ENCODE measurements at places on chromosomes 2 and 18.

DNA sequence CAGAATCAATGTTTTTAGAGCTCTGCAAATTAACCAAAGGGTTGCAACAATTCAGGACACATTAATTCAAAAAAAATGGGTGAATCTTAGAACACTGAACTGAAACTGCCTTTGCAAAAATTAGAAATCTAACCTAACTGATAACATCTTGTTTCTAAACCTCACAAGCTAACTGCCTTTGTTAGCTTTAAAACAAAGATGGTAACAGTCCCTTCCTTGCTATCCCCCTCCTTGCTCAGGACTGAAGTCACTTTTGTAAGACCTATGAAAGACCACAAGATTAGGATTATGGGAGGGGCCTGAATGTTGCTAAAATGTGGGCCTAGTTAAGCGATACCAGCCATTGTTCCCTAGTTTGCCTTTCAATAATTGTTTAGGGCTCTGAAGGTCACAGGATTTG lies 44.9 kb upstream of the LONRF2 start:
- DNase-seq, result no peak

GRCh38 chr2:151799886-151800292 lies 28.3 kb downstream of the ARL5A start:
- DNase-seq, result no peak

DNA sequence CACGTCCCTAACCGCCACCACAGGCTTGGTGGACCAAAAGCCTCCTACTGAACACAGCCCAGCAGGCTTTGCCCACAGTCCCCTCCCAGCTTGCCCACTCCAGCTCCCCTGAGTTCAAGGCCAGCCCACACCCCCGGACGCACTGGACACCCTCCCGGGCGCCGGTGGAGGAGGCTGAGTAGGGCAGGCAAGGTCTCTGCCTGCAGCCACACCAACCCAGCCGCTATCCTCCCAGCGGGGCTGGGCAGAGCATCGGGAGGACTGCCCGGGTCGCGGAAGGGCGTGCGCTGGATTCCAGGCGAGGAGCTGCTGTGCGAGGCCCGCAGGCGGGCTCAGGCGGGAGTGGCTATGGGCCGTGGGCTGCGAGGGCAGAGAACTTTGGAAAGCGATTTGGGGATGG lies 49.5 kb downstream of the PLEKHB2 start:
- no peak for DNase-seq

DNA sequence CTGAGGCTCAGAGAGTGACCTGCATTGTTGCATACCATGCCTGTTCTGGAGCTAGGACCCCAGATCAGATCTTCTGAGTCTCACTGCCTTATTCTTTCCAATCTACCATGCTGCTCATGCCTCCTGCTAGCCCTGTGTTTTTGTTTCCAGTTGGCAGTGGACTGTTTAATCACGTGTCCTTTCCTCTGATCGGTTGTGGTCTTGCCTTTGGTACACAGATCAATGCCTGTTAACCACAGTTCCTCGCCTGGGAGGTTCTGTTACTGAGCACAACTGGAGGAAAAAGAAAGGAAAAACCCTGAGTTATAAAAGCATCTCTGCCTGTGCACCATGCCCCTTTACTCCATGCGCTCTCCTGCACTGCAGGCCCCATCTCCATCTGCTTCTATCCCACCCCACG lies 329.1 kb downstream of the SETBP1 start:
- DNase-seq, result no peak

DNA sequence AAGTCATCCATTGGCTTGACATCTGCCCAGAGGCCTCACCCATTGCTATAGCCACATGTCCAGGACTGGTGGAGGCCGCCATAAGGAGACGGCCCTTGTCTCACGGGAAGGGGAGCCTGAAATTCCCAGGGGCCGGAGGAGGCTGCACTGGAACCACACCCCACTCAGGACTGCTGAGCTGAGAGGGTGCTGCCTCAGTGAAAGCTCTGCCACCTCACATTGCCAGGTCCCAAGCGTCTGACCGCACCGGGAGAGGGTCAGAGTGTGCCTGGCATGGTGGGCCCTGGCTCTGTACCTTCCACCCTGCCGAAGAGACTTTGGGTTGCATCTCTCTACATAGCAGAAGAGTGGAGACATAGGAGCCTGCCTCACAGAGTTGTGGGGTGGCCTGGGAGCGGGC lies 134.1 kb upstream of the GLI2 start:
- no peak for DNase-seq

DNA sequence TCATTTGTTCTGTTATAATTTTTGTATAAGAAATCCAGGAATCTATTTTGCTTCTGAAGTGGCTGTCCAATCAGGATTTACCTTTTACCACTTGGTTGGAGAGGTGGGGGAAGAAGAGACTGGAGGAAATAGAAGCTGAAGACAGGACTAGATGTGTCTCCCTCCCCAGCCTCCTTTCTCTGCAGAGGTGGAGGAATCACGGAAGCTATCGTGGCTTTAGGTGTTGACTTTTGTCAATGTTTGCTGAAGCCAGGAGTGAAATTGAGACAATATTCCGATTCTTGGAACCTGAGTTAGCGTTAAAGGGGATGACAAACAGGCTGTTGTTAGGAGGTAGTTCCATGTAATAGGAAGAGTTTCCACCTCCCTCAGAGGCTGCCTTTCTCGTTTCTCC lies 43.5 kb downstream of the PDCL3 start:
- no peak for DNase-seq

GRCh38 chr18:9506046-9506792 lies 30.9 kb downstream of the RALBP1 start:
- DNase-seq, result peak; percentile 89

GRCh38 chr2:188512456-188512855 lies 220.8 kb downstream of the GULP1 start:
- DNase-seq, result peak; percentile 43

GRCh38 chr2:109339519-109339966 lies 210.5 kb downstream of the SH3RF3 start:
- DNase-seq, result no peak

DNA sequence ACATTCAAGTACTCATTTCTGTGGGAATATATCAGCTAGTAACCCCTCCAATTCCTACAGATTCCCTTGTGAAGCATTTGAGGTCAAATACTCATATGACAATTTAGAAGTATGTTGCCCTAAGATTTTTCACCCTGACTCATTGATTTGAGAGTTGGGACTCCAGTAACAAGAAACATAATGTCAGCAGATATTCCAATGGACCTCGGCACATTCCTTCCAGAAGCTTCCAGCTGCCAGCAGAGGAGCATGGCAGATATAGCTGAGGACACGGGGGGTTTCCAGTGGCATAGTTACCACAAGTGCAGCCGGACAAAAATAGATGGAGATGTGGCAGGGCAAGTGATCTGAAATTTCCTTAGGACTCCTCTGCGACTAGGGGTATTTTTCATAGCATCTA lies 101.9 kb upstream of the ARHGAP28 start:
- DNase-seq, result no peak
